ENCODE measurements at places on chromosomes 7 and 10. TPM values are rescaled to one million over a fixed set of nuclear protein-coding genes. Genes with fewer than 3 reads are reported as not detected.

WNT8B gene
- 0.37 TPM for polyA plus RNA-seq

PRXL2A gene
- 56.3 TPM for polyA plus RNA-seq

JCAD gene
- 2.3 TPM for polyA plus RNA-seq

POM121L12 gene
- polyA plus RNA-seq = not detected

KEL gene
- polyA plus RNA-seq = 0.96 TPM

LIPM gene
- polyA plus RNA-seq = not detected

GCC1 gene
- 9.8 TPM for polyA plus RNA-seq

CALN1 gene
- polyA plus RNA-seq = 7.8 TPM

TRIL gene
- 1.4 TPM for polyA plus RNA-seq

UNCX gene
- polyA plus RNA-seq = 1.6 TPM

MMS19 gene
- polyA plus RNA-seq = 49.8 TPM

HTR5A gene
- 0.14 TPM for polyA plus RNA-seq

CYP3A4 gene
- polyA plus RNA-seq = not detected

DYNC1I1 gene
- polyA plus RNA-seq = 29.6 TPM

CYP3A5 gene
- polyA plus RNA-seq = not detected

PLXNA4 gene
- 7.2 TPM for polyA plus RNA-seq

RAB19 gene
- not detected for polyA plus RNA-seq

Measured in neural cell (in vitro differentiated cells).